ENCODE measurements at places on chromosomes 11 and 22. TPM values are rescaled to one million over a fixed set of nuclear protein-coding genes. Genes with fewer than 3 reads are reported as not detected.
A peak's percentile ranks its signal among the peaks of the same experiment; 100 is the strongest.

LIPT2 gene
- total RNA-seq, result 4.2 TPM

POLA2 gene
- 74.5 TPM for total RNA-seq

DNA sequence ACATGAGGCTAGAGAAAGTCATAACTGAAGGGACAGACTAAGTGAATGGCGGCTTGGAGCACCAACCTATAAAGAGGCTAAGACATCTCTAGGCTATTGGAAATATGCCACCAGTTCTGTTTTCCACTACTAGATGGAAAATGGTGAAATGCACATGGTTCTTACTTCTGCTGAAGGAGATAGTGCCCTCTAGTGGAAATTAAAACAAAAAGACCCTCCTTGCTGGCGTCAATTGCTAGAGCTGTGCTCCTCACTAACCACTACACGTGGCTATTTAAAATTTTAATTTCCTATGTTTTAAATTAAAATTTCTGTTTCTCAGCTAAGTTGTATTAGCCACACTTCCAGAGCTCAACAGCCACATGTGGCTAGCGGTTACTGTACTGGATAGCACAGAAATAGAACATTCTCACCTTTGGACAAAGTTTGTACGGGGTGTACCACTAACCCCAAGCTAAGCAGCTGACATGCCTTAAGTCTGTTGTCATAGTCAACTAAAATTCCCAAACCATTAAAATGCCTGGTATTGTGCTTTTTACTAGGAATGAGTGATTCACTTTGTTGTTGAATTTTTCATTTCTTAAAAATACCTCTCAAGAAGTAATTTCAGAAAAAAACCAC is 34.1 kb upstream of the CALCA start:
- no peaks in the 10 kb centered on the region for H3K4me1 ChIP-seq
- no peaks in the 10 kb centered on the region for H3K36me3 ChIP-seq
- peaks cover 51% of the 10 kb centered on the region for H3K27me3 ChIP-seq
- no peak overlapping the region for H3K4me3 ChIP-seq
- DNase-seq, result no peak
- no peak overlapping the region for H3K27ac ChIP-seq

BBOX1 gene
- not detected for total RNA-seq

GRCh38 chr11:1453611-1454034 is 33.0 kb downstream of the MOB2 start:
- H3K4me3 ChIP-seq, result no peak overlapping the region
- no peaks in the 10 kb centered on the region for H3K36me3 ChIP-seq
- H3K4me1 ChIP-seq, result no peaks in the 10 kb centered on the region
- DNase-seq, result peak; percentile 31
- no peaks in the 10 kb centered on the region for H3K27me3 ChIP-seq
- no peak overlapping the region for H3K27ac ChIP-seq

- H3K4me3 ChIP-seq, result peak overlapping the region; percentile 25
- no peak overlapping the region for H3K27ac ChIP-seq
- peaks cover 29% of the 10 kb centered on the region for H3K36me3 ChIP-seq
- peaks cover 51% of the 10 kb centered on the region for H3K4me1 ChIP-seq
- no peaks in the 10 kb centered on the region for H3K27me3 ChIP-seq
Measured at GRCh38 chr11:32895471-32895870, 2.9 kb downstream of the QSER1 start.

OR9I1 gene
- total RNA-seq, result not detected

- H3K4me3 ChIP-seq, result no peak overlapping the region
- H3K4me1 ChIP-seq, result no peaks in the 10 kb centered on the region
- no peak for DNase-seq
- no peaks in the 10 kb centered on the region for H3K36me3 ChIP-seq
- peaks cover 7% of the 10 kb centered on the region for H3K27me3 ChIP-seq
- H3K27ac ChIP-seq, result no peak overlapping the region
Measured at GRCh38 chr11:32043737-32044136, 47.1 kb upstream of the RCN1 start.

GRCh38 chr22:23353696-23354095 is 173.4 kb downstream of the BCR start:
- DNase-seq, result no peak
- H3K27ac ChIP-seq, result no peak overlapping the region
- no peaks in the 10 kb centered on the region for H3K4me1 ChIP-seq
- H3K36me3 ChIP-seq, result no peaks in the 10 kb centered on the region
- H3K4me3 ChIP-seq, result no peak overlapping the region

DNA sequence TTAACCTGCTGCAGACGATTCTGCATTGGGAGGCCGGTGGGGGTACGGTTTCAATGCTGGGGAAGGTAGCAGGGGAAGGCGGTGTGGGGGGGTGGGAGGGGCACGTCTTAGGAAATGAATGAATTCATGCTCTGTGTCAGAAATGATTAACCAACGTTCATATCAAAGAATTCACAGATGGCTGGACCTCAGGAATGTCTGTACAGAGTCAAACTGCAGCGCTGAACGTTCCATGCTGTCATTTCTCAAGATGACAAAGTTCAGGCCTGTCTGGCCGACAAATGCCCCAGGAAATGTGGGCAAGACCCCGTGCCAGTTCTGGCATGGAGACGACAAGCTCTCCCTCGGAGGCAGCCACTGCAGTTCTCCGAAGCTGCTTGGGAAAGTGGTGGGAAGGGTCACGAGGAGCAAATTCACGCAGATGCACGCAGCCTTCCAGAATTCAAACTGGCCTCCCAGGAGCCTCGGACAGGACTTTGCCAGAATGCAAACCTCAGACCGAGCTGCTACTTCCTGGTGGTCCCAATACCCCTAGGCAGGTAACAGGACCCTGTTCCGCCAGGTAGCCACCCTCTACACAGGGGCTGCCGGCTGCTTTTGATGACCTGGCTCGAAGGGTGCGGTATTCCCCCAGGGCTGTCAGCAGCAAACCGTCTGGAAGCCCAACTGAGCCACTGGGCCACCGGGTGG is 81.5 kb downstream of the TRMU start:
- H3K27ac ChIP-seq, result no peak overlapping the region
- no peak for DNase-seq
- H3K4me3 ChIP-seq, result no peak overlapping the region
- H3K27me3 ChIP-seq, result no peaks in the 10 kb centered on the region
- no peaks in the 10 kb centered on the region for H3K4me1 ChIP-seq
- no peaks in the 10 kb centered on the region for H3K36me3 ChIP-seq

DNA sequence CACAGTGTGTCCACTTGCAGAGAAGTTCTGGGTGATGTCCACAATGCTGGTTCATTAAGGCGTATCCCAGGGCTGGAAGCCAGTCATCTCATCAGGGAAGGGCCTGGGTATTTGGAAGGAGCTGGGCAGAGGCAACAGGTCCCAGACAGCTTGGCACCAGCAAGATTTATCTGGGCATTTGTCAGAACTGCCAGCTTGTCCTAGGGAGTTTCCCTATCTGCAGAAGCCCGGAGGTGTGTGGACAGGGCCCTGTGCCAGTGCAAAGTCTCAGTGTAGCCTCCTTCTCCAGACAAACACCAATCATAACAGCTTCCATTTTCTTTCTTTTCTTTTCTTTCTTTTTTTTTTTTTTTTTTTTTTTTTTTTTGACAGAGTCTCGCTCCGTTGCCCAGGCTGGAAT is 125.3 kb upstream of the TIMP3 start:
- no peaks in the 10 kb centered on the region for H3K4me1 ChIP-seq
- no peak for DNase-seq
- H3K4me3 ChIP-seq, result no peak overlapping the region
- H3K27ac ChIP-seq, result no peak overlapping the region
- H3K27me3 ChIP-seq, result peaks cover 16% of the 10 kb centered on the region

PHOX2A gene
- total RNA-seq, result not detected

DNA sequence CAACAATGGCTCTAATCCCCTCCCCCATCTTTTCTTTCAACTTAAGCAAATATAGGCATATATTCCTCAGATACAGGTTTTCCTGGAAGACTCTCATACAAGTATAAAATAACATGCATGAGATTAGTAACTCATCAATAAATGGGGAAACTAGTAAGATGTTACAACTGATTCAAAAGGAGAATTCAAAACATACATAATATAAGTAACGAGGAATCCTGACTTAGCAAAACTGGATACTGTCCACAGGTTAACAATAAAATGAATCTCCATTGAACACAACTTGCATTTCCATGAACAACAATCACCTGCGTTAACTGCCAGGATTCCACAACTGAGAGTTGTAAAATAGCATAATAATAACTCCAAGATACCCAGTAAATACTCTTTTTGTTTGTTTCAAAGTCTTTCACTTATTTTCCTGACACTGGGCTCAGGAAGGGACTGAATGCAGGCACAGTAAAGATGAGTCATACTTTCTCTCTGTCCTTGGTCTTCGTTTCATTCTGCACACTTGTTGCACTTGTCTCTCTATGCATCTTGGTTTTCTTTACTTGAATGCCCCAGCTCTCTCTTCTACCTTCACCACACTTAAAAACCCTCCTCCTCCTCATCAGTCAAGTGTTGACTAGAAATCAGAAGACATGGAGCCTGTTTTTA is 8.1 kb downstream of the APIP start:
- H3K4me3 ChIP-seq, result no peak overlapping the region
- H3K27me3 ChIP-seq, result no peaks in the 10 kb centered on the region
- H3K27ac ChIP-seq, result no peak overlapping the region
- DNase-seq, result no peak
- peaks cover 8% of the 10 kb centered on the region for H3K4me1 ChIP-seq
- H3K36me3 ChIP-seq, result peaks cover 30% of the 10 kb centered on the region

- DNase-seq, result no peak
- no peaks in the 10 kb centered on the region for H3K36me3 ChIP-seq
- H3K4me3 ChIP-seq, result no peak overlapping the region
Measured at GRCh38 chr11:73358071-73358470, 18.1 kb upstream of the RELT start.

- DNase-seq, result no peak
- H3K36me3 ChIP-seq, result no peaks in the 10 kb centered on the region
- no peak overlapping the region for H3K27ac ChIP-seq
Measured at GRCh38 chr22:33036881-33037280, 21.3 kb downstream of the SYN3 start.

ESAM gene
- 1.1 TPM for total RNA-seq

- peaks cover 23% of the 10 kb centered on the region for H3K27me3 ChIP-seq
- H3K4me3 ChIP-seq, result no peak overlapping the region
- H3K27ac ChIP-seq, result no peak overlapping the region
- peaks cover 5% of the 10 kb centered on the region for H3K4me1 ChIP-seq
- H3K36me3 ChIP-seq, result no peaks in the 10 kb centered on the region
Measured at GRCh38 chr11:120719348-120719747, 207.8 kb downstream of the GRIK4 start.

LUZP2 gene
- total RNA-seq, result not detected
